ENCODE measurements at places on chromosomes 7 and 10.

DNA sequence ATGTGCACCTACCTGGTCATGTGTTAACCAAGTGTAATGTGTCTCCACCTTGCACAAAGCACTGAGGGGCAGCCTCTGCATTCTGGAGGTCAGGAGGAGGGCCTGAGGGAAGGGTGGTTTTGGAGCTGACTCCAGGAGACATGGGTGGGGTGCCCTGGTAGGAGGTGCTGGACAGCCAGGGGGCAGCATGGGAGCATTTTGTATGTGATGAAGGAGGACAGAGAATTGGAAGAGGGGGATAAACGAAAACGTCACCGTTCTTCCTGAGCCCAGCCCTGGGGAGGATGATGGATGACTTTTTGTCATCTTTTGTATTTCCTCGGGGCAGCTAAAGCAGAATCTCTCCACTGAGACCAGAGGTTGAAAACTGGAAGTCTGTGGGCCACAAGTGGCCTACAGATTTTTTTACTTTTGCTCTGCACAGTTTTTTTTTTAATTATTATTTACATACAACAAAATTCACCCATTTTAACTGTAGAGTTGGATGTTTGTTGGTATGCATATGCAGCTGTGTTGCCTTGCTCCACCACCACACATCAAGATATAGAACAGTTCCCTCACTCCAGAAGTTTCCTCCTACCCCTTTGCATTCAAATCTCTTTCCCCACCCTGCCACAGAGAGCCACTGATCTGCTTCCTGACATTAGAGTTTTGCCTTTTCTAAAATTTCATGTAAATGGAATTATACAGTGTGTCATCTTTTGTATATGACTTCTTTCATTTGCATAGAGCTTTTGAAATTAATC lies 242.5 kb downstream of the VTI1A start:
- DNase-seq: no peak

DNA sequence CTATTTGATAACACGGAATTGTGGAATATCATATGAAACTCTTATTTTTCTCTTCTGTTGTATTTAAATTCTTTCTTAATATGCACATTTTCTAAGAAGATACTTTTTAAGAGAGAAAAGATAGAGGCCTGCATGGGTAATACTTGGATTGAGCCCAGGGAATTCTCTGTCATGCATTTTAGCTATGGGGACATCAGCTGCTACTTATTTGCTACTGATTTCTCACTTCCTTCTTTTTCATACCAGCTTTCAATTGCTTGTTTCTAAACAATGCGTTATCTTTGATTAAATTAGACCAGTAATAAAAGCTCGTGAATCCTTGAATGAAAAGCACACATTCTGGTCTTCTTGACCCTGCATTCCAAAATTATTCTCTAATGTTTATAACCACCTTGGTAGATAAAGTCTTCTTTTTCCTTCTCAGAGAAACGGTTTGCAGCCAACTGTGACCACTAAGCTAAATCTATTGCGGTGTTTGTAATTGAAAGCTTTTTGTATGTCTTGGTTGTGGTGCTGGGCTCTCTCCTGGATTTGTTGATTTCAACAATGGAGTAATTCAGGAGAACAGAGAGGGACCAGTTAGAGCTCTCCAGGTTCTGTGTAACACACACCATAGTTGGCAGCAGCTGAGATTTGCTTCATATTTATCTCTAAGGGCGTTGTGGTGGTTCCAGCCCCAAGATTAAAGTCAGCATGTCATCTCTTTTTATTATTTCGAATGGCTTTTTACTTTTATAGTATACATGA lies 139.3 kb downstream of the PPP1R9A start:
- DNase-seq: no peak

DNA sequence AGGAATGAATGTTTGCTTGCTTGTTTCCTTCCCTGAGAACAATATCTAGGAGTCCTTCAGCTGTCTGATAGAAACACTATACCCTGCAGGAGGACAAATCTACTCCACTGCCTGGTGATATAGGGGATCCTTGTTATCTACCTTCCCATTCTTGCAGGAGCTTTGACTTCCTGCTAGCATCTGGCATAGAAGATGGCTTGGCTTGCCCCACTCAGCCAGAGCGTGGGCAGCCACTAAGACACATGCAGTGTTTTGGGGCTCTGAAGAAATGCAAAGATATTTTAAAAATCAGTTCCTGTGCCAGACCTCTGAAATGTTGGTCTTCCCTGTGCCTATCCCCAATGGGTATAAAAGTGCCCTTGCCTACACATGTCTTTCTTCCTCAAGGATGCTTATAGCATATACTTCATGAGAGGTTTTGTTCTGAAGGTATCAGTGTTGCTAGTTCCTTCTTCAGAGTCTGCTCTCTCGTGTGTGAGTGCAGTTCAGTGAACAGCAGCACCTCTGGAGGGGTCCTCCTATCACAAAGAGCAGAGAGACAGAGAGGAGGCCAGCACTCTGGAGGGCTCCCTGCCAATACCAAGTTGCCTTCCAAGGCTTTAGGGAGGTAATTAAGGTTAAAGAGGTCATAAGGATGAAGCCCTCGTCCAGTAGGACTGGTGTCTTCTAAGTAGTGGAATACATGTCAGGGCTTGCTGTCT lies 149.1 kb upstream of the CALCR start:
- no peak for DNase-seq

DNA sequence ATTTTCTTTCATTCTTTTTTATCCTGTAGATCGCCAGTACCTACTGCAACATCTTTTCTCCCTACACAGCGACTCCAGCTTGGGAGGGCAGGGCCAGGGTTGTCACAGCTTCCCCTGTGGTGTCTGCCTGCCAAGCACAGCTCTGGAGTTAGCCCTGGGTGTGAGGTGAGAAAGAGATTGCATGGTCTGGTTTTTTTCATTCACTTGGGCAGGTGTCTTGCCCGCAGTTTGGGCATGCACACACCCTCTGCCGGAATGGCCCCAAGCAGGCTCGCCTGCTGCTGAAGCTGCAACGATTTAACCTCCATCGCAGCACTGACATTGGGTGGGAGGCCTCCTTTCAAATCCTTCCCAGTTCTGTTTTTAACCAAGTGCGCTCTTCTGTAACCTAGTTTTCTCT lies 132.8 kb downstream of the WNT2 start:
- DNase-seq: no peak

DNA sequence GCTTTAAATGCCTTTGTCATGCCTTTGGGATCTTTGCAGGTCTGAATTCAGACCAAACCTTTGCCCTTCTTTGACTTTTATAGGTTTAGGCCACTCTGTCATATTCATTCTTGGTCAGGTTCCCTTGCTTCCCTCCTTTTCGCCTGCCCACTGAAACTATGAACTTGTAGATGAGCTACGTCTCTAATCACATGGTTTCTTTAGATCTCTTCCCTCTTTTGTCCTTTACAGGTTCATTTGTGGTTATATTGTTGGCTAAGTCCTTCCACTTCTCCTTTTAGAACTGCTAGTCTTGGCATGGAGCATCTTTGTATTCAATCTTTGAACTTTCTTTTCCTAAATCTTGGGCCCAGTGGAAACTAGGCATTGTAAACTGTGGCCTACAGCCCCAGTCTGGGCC lies 104.0 kb upstream of the ZEB1 start:
- no peak for DNase-seq

- DNase-seq: no peak
These were observed 123.5 kb downstream of the AHR start for GRCh38 chr7:17421941-17422340.

GRCh38 chr7:130890176-130891020 lies 156.4 kb upstream of the KLF14 start:
- DNase-seq: no peak

DNA sequence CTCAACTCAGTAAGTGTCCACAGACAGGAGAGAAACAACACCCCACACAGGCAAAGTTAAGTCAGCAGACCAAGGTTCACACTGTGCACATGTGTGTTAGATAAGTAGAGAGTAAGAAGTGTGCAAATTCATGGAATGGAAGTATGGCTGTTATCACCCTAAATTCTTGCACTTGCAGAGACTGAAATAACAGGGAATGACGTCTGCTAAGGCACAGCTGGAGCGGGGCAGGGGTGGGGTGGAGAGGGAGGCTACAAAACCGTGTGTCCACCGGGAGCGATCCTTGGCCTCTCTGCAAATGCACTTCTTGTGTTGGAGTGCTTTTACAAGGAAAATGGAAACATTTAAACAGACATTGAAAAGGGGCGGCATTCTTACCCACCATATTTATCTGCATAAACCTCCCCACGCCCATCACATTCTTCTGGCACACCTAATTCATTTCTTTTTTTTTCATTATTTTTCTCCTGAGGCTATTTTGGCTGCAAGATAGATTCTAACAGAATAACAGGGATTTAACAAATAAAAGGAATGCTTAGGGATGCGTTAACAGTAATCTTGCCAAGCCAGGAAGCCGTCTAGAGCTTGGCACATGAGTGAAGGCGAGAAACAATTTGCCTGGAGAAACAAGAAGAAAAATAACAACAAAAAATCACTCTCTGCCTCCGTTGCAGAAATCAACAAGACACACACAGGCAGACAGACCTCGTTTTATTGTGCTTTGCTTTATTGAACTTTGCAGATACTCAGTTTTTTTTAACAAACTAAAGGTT lies 30.1 kb downstream of the TNS3 start:
- no peak for DNase-seq

DNA sequence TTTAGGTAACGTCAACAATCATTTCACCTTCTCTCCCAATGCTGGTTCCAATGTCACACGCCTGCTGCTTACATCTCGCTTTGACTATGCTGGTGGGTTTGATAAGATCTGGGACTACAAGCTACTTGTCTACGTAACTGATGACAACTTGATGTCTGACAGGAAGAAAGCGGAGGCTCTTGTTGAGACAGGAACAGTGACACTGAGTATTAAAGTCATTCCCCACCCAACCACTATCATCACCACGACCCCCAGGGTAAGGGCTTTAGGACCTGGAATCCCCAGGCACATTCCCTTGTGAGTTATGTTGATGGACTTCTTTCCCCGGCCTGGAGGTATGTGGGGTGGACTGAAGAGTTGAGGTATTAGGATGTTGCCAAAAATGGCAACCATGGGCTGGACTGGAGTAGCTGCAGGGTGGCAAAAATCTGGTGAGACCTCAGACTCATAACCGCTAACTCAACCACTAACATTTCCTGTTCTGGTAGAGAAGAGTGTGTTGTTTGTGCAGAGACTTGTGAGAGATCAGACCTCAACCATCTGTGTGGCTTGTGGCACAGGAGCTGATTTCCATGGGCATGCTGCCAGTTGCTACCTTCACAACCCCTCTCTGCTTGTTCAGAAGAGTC lies 59.2 kb downstream of the CDHR3 start:
- no peak for DNase-seq

DNA sequence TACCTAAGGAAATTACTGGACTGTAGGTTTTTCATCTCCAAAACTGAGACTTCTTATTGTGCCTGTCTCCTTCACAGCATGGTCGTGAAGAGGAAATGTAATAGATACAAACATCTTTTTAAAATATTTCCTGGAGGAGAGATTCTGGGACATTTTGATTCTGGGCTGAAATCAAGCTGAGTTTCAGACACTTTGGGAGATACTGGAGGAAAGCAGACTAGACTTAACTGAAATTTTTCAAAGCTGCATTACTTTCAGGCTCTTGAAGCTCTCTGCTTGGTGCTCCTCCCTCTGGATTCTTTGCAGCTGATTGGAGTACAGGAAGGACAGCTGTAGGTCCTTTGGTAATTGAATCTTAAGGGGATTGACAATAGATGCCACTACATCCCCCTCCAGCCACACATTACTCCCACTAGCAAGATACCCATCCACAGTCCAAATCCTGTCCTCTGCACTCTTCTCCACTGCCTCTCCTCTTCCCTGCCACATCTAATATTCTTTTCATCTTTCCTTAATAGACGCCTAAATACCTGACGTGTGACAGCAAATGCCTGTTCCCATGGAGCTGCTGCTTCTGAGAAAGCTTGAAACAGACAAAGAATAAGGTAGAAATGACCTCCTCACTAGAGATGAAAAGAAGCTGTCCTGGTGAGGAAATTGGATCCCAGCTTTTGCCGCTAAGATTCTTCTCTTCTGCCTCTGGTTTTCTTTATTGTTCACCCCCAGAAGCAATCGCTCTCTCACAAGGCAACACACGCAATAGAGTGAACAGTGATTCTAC lies 111.5 kb upstream of the PHYHIPL start:
- DNase-seq: no peak

All from fibroblast of skin of left quadriceps (primary cell).